Bone marrow (tissue), 2 donors: ENCODE measurements at places on chromosomes 16 and 17.

GRCh38 chr16:77645764-77646163, 76.5 kb upstream of the NUDT7 start:
- DNase-seq = no peak

DNA sequence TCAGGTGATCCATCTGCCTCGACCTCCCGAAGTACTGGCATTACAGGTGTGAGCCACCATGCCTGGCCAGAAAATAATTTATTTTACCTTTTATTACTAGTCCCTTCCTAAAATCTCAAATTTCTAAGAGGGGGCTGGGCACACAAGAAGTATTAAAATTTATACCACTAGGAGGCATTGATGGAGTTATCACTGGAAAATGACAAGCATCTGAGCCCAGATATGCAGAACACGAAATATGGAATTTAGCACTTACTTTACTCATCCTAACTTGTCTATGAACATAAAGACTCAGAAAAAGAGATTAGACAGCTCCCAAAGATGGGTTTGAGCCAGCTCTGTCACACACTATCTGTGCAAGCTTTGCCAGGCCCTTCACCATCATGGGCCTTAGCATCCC, 46.4 kb downstream of the STAT5A start:
- no peak for DNase-seq

DNA sequence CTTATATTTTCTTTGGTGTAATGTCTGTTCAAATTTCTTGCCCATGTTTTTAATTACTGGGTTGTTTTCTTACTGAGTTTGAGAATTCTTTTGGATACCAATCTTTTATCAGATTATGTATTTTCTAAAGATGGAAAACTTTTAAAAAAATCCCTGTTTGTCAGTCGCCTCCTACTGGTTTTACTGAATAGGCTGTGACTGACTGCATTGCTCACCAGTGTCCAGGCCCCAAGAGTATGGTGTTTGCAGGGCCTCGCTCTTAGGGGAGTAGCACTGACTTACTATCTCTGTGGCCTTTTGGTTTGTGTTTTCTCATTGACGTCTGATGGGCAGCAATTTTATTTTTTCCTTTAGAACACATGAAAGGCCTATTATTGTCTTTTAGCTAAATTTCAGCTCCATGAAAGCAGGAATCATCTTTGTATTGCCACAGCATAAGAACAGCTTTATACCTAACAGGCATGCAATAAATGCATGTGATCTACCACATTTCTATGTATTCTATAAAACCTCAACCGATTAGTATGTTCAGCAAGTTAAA, 188.4 kb downstream of the AATF start:
- no peak for DNase-seq

DNA sequence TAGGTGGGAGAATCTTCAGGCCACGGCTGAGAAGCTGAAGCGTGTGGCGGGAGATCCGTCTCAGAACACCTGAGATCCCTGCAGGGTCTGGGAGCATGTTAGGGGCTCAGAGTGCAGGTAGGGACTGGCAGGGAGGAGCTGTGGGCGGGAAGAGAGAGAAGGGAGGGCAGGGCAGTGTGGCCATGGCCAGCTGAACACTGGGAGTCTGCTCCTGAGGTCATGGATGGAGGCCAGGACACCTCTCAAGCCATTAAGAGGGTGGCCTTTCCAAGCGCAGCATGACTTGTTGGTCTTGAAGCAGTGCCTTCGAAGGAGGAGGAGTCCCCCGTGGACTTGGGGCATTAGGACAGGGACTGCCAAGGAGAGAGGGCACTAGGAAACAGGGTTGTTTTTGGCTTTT, 23.7 kb downstream of the NAA60 start:
- no peak for DNase-seq

- DNase-seq = no peak
Observed at GRCh38 chr17:46140645-46141197, 52.5 kb downstream of the KANSL1 start.

GRCh38 chr16:70790815-70791214, 10.1 kb downstream of the VAC14 start:
- no peak for DNase-seq

- no peak for DNase-seq
Observed at GRCh38 chr16:19046062-19046461, 21.4 kb upstream of the COQ7 start.

DNA sequence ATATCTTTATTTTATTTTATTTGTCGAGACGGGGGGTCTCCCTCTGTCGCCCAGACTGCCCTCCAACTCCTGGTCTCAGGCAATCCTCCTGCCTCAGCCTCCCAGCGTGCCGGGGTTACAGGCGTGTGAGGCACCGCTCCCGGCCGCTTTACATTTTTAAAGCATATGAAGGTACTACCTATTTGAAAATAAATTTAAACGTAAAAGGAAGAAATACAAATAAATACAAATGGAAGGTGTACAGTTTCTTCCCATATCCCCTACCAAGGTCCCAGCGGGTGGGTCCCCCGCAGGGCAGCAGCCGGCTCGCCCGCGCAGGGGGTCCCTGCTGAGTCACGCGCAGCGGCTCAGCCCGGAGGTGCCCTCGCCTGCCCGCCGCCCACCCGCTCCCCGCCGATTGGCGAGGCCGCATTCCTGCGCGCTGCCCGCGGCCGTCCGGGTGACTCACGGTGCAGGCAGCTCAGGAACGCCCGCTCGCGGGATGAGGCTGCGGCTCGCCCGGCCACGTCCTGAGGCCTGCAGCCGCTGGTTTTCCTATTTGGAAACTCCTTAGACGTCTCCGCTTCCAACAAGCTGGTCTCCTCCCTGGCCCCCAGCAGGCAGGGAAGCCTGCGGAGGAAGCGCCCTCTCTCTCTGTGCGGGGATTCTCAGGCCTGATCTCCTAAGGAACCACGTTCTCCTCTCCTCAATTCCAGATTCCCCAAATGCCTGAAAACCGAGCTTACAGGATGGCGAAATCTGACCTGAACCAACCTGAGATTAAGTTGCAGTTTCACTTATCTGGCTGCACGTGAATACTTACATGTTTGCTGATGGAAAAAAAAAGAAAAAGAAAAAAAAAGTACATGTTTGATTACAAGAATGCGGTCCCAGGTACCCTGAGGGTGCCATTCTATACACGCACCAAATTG, 54.8 kb upstream of the MAP3K14 start:
- no peak for DNase-seq

DNA sequence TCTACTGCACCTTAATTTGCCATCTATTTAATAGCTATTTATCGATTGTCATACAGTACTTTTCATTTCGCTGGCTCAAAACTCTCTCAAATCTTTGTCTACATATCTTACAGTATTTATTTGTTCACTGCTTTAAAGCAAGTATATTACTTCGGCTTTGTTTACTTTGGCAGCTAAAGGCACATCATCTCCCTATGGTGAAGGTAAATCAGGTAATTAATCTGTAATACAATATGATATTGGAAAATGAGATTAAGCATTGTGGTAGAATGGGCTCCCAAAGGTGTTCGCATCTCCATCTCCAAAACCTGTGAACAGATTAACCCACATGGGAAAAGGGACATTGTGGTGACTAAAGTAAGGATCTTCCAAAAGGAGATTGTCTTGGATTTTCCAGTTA, 6.5 kb downstream of the TMEM170A start:
- DNase-seq = no peak

DNA sequence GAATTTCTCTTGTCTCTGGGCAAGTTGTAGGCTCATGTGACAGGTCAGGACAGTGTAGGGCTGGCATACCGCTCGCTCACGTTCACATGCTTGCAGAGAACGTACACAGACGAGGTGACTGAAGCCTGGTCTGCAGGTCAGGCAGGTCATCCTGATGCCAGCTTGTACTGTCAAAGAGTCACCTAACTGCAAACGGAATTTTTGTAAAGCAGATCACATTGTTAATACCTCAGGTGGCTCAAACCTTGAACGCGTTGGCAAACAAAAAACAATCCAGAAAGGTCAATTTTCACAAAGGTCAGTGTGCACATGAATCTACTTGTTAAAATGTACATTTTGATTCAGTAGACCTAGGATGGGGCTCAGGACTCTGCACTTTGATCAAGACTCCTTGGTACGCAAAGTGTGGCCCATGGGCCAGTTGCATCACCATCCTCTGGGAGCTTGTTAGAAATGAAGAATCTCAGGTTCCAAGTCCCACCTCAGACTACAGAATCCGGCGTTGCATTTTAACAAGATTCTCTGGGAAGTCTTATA, 28.6 kb downstream of the ANKRD40 start:
- no peak for DNase-seq

- DNase-seq = no peak
Observed at GRCh38 chr16:524274-525040, 3.1 kb upstream of the CAPN15 start.

DNA sequence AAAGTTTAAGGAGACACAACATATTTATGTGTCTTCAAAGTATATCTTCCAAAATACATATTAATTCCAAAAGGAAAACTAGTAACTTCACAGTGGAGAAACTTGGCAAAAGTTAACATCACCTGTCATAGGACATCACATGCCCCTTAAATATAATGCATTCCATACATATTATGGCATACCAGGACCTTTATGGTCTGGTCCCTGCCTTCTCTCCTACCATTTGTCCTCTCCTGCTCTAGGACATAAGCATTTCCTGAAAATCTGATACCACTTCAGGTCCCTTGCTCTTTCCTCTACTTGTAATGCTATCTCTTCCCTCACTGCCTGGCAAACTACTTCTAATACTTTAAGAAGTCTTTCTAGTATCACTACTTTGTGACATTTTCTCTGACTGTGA, 168.1 kb upstream of the RBL2 start:
- DNase-seq = no peak

- DNase-seq = peak; percentile 50
Observed at GRCh38 chr17:37489197-37490001, at the start of gene DUSP14. Gene DUSP14, plus strand, starts transcription at chr17:37489891. Its CDS starts 22,382 bp downstream, at chr17:37512273.

GRCh38 chr17:49698005-49698404, 9.8 kb downstream of the SLC35B1 start:
- no peak for DNase-seq

GRCh38 chr17:63041722-63042121, 75.7 kb downstream of the TANC2 start:
- DNase-seq = no peak
